ENCODE measurements at places on chromosomes 3 and 15.

- DNase-seq = no peak
Measured at GRCh38 chr3:50807266-50807665, 132.5 kb downstream of the DOCK3 start.

GRCh38 chr3:78116874-78117273 is 1077.0 kb downstream of the ROBO2 start:
- no peak for DNase-seq

DNA sequence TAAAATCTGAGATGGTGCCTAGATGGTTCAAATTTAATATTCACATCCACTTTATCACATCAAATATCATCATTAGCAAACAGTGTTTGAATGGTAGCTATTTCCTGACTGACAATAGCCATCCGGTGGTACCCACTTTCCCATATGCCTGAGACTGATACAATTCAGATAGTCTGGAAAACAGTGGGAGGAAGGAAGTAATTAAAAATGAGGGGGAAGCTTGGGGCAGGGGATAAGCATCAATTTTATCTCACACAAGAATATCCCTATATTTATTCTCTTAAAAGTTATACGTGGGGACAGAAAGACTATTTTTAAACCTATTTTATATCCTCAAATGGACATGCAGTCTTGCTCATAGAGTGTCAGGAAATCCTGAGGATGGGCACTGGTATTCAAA is 122.5 kb upstream of the GAP43 start:
- no peak for DNase-seq

- DNase-seq = no peak
Measured at GRCh38 chr3:106720510-106720909, 656.7 kb upstream of the CCDC54 start.

- no peak for DNase-seq
Measured at GRCh38 chr3:140553591-140553990, 124.3 kb upstream of the TRIM42 start.

DNA sequence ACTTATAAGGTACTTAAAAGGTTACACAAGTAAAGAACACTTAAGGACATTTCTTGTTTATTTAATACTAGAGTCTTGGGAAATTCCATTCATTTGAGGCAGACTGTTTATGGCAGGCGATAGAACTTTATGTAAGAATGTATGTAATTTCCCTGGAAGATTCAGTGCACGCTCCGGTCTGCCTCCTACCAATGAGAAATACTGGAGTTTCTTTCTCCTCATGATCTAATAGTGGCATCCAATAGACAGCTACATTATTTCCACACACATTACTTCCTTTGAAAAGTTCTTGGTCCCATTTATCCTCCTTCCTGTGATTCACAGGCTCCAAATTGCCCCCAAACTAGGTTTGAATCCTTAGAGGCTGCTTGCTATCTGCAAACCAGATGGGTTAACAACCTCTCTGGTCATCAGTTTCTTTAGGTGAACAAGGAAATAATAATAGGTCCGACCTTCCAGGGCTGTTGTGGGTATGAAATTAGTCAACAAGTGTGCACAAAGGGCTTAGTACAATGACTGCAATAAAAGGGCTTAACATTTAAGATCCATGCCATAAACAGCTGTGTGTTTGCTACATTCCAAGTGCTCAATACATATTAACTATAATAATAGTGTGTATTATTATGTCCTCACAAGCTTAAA is 30.7 kb downstream of the EIF4E3 start:
- DNase-seq = no peak

GRCh38 chr15:68650901-68651709 is 72.3 kb downstream of the CORO2B start:
- peak; percentile 42 for DNase-seq

DNA sequence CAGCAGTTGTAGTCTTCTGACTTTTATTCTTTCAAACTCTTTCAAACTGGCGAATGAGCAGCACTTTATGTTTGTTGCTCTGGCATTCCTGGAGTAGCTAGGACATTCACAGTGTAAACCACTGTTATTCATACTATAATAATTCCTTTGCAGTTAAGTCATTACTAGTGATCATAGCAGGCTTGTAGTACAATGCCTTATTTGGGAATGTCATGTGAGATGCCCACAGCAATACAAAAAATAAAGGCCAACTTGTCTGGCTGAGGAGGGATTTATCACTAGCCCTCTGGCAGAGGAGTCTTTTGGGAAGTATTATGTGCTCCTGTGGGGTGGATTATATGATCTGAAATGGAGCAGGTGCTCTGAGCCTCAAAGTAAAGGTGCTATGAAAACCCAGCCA is 197.2 kb downstream of the VGLL3 start:
- no peak for DNase-seq

GRCh38 chr3:159978353-159978752 is 10.3 kb upstream of the IL12A start:
- DNase-seq = no peak

GRCh38 chr3:73086071-73086494 is 24.6 kb downstream of the EBLN2 start:
- peak; percentile 74 for DNase-seq

DNA sequence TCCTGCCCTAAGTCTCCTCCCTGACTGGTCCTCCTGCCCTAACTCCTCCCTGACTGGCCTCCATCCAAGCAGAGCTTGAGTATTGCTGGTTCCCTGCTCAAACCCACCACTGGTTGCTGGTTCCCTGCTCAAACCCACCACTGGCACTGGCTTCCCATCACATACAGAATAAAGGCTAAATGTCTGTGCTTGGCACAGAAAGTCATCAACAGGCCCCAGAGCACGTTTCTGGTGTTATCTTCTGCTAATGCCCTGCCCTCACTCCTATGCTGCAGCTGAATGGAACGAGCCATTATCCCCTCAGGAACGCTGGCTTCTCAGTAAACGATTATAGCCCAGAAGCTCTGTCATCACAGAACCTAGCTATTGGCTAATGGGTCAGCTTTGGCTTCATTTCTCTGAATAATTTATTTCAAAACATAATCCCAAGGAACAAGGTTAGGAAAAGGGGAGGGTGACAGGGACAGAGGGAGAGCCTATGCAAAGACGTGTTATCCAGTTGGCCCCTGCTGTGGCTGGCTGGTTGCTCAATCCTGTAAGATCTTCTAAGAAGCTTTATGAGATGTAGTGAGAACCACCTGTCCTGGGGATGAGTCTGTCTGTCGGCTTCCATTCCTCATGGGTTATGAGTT is 6.3 kb upstream of the MUC20 start:
- no peak for DNase-seq

- no peak for DNase-seq
Measured at GRCh38 chr15:49270541-49271421, 100.7 kb downstream of the GALK2 start.

DNA sequence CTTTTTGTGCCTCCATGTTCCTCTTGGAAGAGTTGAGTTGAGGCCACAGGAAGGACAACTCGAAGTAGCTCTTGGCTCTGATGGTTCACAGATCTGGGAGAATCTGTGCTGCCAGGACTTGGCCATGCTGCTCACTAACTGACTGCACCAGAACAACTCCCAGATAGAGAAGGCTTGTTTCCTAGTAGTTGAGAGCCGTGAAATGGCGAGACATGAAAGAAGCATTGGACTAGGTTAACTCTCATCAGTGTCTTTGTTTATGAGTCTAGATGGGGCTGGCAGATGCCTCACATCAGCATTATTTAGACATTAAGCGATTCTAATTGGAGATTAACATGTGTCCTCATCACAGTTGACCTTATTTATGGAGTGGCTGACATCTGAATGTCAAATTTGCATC is 92.9 kb upstream of the AGBL1 start:
- no peak for DNase-seq

GRCh38 chr15:64774629-64775493 is 528 bp downstream of the RBPMS2 start:
- DNase-seq = peak; percentile 28

GRCh38 chr15:78914027-78914764 is 30.6 kb downstream of the CTSH start:
- no peak for DNase-seq

DNA sequence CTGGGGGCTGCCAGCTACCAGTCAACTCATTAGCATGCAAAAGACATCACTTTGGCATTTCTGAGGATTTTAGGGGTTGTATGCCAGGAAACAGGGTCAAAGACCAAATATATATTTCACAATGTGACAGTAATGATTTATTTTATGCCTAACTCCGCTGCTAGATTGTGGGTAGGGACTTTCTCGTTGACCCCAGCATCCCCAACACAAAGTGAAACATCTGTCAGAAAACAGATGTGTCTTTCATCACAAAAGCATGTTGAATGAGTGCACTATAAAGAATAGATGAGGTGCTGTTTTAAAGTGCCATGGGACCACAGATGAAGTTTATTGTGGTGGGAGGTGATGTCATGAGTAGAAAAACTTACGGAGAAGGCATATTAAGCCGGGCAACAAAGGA is 59.7 kb downstream of the ITPR1 start:
- no peak for DNase-seq

- peak; percentile 81 for DNase-seq
Measured at GRCh38 chr3:182795389-182795782, 2.1 kb downstream of the ATP11B start.

- peak; percentile 94 for DNase-seq
Measured at GRCh38 chr3:42502429-42503250, at the start of gene VIPR1. TSS of gene VIPR1 (plus strand) at chr3:42502643. CDS start at chr3:42502736, 93 bp downstream.

DNA sequence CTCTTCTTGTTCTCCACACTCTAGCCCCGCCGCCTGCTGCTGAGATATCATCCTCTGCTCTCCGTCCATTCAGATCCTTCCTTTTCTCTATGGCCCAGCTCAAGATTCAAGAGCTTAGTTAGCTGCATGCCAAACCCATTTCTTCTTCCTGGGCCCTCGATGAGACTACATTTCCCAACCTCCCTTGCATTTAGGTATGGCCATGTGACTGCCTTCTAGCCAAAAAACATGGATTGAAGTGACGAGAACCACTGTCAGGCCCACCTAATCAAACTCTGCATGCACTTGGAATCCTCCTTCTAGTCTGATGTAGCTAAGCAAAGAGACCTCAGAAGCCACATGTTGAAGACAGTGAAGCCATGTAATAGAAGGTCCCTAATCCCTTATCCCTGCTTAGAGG is 308.2 kb downstream of the VPS13C start:
- DNase-seq = no peak

DNA sequence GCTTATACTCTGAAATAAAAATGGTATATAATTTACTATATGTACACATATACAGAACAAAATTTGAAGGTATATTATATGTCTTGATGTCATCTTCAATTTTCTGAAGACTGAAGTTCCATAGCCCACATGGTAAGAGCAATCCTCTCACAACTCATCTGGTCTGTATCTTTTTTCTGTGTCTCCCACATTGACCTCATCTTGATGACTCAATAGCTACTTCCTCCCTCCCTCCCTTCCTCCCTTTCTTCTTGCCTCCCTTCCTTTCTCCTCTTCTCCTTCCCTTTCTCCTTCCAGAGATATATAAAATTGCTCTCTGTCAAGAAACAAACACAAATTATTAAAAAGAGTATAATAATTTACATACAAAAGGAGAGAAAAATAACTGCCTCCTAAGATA is 268.5 kb downstream of the SQOR start:
- no peak for DNase-seq

DNA sequence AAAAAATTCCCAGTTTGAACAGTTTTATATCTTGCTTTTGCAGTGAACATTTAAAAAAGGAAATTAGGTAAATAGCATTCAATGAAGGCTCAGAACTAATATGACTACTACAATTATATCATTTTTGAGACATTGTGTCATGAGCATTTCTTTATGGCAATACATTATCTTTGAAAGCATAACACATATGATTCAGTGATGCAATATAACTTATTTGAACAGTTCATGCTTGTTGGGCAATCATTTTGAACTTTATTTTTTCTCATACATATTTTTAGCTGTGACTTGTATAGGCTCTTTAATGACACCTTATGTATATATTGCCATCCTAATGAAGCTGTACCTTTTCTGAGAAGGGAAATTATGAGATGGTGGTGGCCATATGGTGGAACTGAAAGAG is 828.6 kb upstream of the NR2F2 start:
- DNase-seq = no peak

DNA sequence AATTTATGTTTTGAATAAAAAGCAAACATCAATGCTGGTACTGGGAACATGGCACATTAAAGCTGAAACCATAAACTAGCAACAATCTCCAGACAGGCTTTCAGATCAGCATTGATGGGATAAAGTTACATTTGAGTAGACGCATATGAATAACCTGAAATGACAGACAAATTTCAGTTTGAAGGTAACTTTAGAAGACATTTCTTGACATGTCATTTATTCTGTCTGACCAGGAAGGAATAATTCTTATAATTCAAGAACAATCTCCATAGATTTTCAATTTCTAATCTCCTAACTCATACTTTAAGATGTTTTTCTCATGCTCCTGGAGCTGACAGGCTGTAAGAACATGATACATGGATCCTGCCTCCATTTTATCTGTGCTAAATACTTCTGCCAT is 69.8 kb downstream of the PLCH1 start:
- DNase-seq = no peak

DNA sequence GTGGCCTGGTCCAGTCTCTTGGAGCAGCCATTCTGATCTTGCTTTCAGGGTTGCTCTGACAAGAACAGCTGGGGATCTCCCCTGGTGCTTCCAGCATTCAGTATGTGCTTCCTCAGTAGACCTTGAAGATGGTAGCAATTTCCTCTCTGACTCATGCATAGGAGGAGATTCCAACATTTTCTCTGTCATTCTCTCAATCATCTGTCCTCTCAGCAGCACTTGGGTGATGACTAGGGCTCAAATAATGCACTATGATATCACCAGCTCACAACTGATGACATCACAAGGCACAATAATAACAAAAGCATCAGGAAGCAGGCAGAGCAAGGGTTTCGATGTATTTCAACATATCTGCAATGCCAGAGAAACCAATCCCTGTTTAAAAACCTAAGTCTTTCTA is 52.7 kb downstream of the NFKBIZ start:
- no peak for DNase-seq

DNA sequence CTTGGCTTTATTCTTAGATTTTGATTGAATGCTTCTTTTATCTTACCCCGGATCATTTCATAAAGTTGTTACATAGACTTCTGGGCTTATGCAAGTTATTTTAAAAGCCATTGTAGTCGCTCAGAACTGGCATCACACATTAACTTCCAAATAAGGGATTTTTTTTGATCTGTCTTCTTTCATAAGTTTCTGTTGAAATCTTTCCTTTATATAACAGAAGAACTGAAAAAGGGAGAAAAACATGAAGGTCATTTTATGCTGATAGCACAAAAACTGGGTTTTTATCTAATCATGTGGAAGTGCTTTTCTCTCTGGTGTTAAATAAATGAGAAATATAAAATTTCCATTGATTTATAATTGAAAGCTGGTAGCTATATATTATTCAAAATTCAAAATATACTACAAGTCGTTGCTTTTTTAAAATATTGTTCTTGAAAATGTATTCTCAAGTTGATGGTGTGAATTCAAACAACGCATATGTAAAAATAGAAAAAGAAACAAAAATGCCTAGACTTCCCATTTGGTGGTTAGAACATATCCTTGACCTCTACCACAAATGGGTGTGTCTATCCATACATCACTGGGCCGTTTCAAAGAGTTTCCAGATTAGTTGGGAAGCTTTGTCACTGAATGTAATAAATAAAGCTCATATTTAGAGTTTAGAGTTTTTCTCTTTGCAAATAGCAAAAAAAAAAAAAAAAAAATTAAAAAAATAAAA is 258.3 kb upstream of the ZPLD1 start:
- DNase-seq = no peak

- DNase-seq = peak; percentile 71
Measured at GRCh38 chr15:62059816-62060112, 483 bp downstream of the VPS13C start.

Data from natural killer cell (primary cell).